DMS153 (cell line): ENCODE measurements at places on chromosomes 16 and 17.
A peak's percentile ranks its signal among the peaks of the same experiment; 100 is the strongest.

DNA sequence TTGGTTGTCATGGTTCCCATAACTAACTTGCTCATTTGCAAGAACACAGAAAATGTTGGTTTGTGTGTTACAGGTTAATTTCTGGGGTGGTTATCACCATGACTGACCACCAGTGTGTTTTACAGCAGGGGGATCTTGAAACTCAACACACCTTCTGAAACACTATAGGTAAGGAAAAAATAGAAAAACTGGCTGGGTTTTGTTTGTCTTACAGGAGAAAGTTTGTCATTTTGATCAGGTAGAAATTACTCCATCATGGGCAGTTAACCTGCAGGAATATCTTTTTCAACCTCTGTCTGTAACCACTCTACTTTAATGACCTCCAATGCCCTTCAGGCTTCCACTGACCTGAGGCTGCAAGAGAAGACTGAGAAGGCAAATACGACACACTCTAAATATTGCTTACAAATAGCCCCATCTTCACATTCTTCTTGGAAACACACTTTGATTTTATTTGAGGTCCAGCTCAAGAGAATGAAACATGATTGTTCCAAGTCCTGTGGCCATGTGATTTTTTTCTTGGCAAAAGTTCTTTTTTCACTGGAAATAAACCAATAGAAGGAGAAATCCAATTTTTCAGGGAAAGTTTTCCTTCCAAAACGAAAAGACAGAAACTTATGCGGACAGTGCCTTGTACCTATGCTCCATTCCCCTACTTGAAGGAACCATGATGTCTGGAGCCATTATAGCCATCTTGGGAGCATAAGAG is 428.7 kb upstream of the SALL1 start:
- DNase-seq = no peak

DNA sequence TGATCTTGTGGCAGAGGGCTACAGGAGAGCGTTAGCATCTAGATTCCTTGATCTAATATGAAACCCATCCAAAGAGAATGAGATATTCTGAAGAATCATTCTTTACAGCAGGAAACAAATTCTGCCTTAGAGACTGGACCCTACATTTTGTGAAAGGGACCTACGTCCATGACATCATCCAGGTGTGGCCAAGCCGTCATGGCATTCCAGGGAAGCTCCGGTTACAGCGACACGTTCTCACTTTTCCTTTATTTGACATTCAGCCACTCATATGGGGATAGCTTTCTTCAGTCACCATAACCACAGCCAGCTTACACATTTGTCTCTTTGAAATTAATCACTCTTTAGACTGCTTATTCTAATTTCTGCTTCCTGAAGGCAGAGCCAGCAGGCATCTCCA is 408.1 kb downstream of the XYLT1 start:
- DNase-seq = peak; percentile 48

DNA sequence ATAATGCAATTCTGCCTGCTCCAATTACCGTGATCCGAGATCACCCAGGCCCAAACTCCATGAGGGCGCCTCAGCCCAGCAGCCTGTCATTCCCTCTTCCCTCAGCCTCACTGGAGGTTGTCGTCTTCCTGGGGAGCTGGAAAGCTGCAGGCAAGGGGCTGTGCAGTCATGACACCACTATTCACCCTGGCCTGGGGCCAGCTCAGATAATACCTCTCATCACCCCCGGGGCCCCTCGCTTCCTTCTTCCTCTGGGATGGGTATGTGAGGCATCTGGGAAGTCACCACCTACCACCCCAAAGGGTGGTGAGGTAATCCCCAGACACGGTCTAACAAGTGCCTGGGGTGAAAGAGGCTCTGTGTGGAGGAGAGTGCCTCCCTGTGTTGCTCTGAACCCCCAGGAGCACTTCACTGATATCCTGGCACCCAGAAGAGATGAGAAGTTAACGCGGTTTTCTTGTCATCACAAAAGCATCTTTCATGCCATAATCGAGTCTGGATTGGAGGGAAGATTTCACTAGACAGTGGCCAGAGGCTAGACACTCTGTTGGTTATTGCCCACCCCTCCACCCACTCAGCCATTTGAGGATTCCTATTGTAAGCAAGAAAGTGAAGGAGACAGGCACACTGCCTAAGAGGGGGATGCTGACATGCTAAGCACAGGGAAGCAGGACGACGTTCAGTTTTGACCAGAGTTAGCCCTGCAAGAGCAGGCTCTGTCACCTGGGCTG is 18.4 kb downstream of the CFAP20 start:
- DNase-seq = no peak

DNA sequence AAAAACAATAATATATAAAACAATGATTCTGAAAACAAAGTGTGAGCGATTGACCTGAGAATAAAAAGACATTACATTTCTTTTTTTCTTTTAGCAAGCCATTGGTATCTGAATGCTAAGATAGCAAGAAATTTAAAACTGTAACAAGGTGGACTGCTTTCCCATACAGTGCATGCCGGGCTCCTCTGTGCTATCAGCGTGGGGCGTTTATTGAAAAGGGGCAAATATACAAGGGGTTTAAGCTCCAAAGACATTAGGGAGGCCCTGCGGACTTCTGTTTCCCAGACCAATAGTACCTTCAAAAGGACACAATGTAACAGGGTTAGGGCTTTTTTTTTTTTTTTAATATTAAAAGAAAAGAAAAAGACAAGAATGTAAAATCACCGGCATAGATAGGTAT is 261.3 kb downstream of the ZFHX3 start:
- DNase-seq = no peak

- DNase-seq = no peak
Measured at GRCh38 chr17:66967837-66968543, 3.5 kb downstream of the CACNG4 start.

DNA sequence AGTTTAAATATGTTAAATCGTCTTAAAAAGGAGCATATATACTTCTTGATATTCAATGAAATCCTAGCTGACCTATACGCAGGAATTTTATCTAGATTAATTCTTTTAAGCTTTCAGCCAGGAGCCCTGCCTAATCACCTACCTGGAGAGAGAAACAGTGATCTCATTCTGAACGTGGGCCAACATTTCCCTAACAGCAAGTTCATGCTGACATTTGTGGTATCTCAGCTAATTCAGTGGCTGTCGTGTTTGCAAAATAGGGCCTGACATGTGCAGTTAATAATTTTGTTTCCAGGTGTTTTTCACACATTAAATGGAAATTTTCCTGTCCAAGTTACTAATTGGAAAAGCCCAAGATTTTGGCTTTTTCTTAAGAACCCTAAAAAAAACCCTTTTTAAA is 17.4 kb downstream of the KRT24 start:
- no peak for DNase-seq

DNA sequence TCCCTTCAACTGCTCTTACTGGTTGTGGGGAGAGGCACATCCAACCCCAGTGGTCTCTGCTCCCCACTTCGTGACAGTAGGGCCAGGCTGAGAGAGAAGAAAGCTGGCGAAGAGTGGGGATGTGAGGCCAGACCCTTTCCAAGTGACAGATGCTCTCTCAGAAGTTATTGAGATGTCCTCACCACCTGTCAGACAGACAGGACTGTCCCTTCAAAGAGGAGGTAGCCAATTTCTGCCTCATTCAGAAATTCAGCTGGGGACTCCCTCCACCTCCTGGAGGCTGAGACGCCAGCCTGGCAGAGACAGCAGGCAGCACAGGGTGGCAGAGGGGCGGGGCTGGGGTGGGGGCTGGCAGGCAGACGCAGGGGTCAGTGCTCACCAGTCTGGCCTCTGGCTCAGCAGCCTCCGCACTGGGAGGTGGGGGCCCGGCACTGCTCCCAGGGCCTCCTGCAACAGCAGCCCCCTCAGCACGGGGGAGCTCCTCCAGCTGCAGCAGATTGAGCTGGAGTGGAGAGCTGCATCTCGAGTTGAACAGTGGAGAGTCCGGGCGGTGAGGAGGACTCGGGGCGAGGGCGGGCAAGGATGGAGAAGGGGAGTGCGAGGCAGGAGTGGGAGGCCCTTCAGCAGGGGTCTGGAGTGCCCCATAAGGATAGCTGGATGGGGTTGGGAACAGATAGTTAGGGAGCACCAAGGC is 9.2 kb downstream of the PER1 start:
- DNase-seq = no peak
